ENCODE measurements at places on chromosomes 7 and 10.

- H3K27ac ChIP-seq = no peak overlapping the region
- peaks cover 11% of the 10 kb centered on the region for H3K36me3 ChIP-seq
Observed at GRCh38 chr10:6386960-6387359, 184.2 kb downstream of the PFKFB3 start.

GRCh38 chr7:91554883-91555282 lies 290.6 kb downstream of the FZD1 start:
- H3K27ac ChIP-seq = peak overlapping the region; percentile 76
- H3K36me3 ChIP-seq = no peaks in the 10 kb centered on the region
- no peaks in the 10 kb centered on the region for H3K27me3 ChIP-seq
- no peak for DNase-seq
- H3K4me3 ChIP-seq = no peak overlapping the region

- H3K4me1 ChIP-seq = no peaks in the 10 kb centered on the region
- H3K27ac ChIP-seq = no peak overlapping the region
- H3K36me3 ChIP-seq = peaks cover 2% of the 10 kb centered on the region
- H3K27me3 ChIP-seq = no peaks in the 10 kb centered on the region
- H3K4me3 ChIP-seq = no peak overlapping the region
- DNase-seq = no peak
Observed at GRCh38 chr10:74282848-74283210, 131.8 kb downstream of the ADK start.

DNA sequence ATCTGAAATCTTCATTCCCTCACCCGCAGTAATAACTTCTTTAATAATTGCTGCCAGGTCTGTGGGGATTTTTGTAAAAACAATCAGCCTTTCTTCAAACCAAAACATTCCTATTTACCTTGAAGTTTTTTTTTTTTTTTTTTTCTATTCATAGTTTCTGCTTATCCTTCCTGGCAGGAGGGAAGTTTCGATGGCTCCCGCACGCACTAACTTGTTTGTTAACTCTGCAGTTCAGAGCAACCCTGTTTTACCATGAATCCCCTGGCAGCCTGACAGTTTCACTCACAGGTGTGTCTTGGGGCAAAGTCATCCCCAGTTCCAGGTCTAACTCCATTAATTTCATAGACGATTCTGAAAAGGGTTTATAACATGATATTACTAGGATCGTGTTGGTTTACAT lies 149.3 kb downstream of the KLF6 start:
- peak overlapping the region; percentile 87 for H3K27ac ChIP-seq

- peaks cover 2% of the 10 kb centered on the region for H3K36me3 ChIP-seq
- no peak overlapping the region for H3K4me3 ChIP-seq
- no peak for DNase-seq
- H3K27me3 ChIP-seq = peaks cover 30% of the 10 kb centered on the region
Observed at GRCh38 chr10:77253147-77253545, 384.5 kb downstream of the KCNMA1 start.

DNA sequence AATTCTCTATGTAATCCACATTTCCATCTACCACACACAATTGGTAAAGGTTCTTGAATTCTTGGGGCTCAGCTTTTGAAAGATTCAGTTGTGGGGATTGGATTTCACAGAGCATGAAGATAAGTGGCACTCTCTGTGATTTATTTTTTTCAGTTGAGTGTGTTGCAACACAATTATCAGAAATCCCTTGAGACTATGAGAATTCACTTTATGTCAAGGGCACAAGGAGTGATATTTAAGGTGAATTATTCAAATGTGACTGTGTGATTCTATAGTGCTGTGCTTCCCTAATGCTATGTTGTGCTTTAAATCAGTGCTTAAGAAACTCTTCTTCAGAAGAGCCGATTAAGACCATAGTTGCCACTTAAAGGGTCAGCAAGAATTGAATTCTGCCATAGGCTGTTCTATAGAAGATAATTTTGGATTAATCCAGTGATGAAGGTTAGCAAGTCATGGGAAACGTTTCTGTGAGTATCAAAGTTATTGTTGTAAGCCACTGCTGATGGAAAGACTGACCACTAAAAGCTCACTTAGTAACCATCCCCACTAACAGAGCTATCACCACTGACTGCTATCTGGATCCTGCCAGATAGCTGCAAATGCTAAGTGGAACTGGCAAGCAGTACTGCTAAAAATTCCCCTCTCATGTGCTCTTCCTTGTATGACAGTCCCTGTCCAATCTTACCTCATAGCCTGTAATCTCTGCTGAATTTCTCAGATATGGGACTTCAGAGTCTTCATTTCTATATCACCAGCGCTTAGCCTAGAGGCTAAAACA lies 134.0 kb upstream of the SEMA3D start:
- no peak for DNase-seq
- H3K27ac ChIP-seq = no peak overlapping the region
- no peaks in the 10 kb centered on the region for H3K27me3 ChIP-seq
- H3K4me3 ChIP-seq = no peak overlapping the region
- H3K4me1 ChIP-seq = no peaks in the 10 kb centered on the region
- H3K36me3 ChIP-seq = no peaks in the 10 kb centered on the region

- DNase-seq = no peak
- peaks cover 54% of the 10 kb centered on the region for H3K4me1 ChIP-seq
- H3K36me3 ChIP-seq = no peaks in the 10 kb centered on the region
- H3K4me3 ChIP-seq = no peak overlapping the region
Observed at GRCh38 chr10:34729619-34730018, 85.5 kb downstream of the PARD3 start.

GRCh38 chr10:105770524-105771212 lies 1129.6 kb downstream of the SORCS3 start:
- H3K4me3 ChIP-seq = no peak overlapping the region
- H3K36me3 ChIP-seq = no peaks in the 10 kb centered on the region
- peaks cover 17% of the 10 kb centered on the region for H3K4me1 ChIP-seq
- H3K27ac ChIP-seq = no peak overlapping the region
- peaks cover 4% of the 10 kb centered on the region for H3K27me3 ChIP-seq

GRCh38 chr10:47145290-47145934 lies 154.6 kb upstream of the GDF10 start:
- H3K36me3 ChIP-seq = no peaks in the 10 kb centered on the region
- no peak overlapping the region for H3K4me3 ChIP-seq
- no peak for DNase-seq
- H3K27me3 ChIP-seq = peaks cover 25% of the 10 kb centered on the region
- H3K4me1 ChIP-seq = no peaks in the 10 kb centered on the region
- no peak overlapping the region for H3K27ac ChIP-seq

- H3K4me1 ChIP-seq = peaks cover 4% of the 10 kb centered on the region
- DNase-seq = no peak
- no peak overlapping the region for H3K4me3 ChIP-seq
- peak overlapping the region; percentile 44 for H3K27ac ChIP-seq
Observed at GRCh38 chr7:99248391-99249095, 24.1 kb upstream of the MYH16 start.

DNA sequence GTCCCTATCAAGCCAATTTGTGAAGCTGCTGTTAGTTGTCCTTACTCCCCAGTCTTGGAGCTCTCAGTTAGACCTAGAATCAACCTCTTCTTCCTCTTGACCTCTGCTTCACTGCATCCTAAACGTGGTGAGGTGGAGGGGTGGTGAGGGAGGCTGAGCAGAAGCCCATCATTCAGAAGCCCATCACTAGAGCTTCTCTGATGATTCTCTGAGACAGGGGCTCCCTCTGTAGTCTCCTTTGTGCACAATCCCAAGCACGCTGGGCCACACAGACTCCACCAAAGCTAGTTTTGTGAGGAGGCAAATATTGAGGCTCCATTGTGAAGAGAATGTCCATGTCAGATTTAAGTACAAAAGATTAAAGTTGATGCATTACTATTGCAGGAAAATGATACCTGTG lies 163.8 kb upstream of the PRSS1 start:
- no peaks in the 10 kb centered on the region for H3K27me3 ChIP-seq
- no peaks in the 10 kb centered on the region for H3K36me3 ChIP-seq
- DNase-seq = no peak
- H3K27ac ChIP-seq = no peak overlapping the region
- H3K4me3 ChIP-seq = no peak overlapping the region
- peaks cover 1% of the 10 kb centered on the region for H3K4me1 ChIP-seq

DNA sequence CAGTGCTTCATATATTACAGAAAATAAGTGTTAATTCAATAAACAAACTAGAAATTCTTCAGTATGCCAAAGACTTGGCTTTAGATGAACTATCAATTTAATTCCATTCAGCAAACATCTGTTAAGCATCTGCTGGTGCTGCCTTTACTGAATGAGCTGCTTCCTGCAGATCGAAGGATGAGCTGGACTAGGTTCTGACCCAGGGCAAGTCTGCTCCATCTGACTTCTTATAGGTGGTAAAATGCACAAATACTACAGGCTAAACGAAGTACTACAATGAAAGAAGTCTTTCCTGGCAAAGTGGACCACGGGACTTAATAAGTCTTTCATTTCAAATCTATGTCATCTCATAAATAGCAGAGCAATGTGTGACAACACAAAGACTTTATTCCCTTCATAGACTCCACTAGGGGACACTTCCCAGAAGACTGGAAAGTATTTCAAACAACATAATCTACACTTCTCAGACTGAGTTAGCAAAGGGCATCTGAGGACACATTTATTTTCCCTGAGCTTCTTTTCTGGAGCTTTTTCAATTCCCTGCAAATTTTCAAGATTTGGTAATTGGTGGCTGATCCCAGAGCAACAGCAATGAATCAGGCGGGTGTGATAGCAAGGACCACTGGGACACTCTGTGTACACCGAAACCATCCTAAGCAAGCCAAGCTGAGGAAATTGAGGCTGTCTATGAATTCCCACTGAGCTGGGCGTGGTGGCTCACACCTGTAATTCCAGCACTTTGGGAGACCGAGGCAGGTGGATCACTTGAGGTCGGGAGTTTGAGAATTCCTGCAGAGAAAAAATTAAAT lies 108.9 kb upstream of the FRMD4A start:
- H3K27ac ChIP-seq = no peak overlapping the region
- H3K4me1 ChIP-seq = peaks cover 7% of the 10 kb centered on the region
- H3K4me3 ChIP-seq = no peak overlapping the region
- H3K27me3 ChIP-seq = no peaks in the 10 kb centered on the region
- no peak for DNase-seq
- H3K36me3 ChIP-seq = no peaks in the 10 kb centered on the region

GRCh38 chr10:132904181-132904813 lies 38.1 kb downstream of the CFAP46 start:
- no peaks in the 10 kb centered on the region for H3K4me1 ChIP-seq
- peak; percentile 38 for DNase-seq
- H3K36me3 ChIP-seq = peaks cover 1% of the 10 kb centered on the region
- H3K4me3 ChIP-seq = no peak overlapping the region
- H3K27ac ChIP-seq = no peak overlapping the region

- peak; percentile 90 for DNase-seq
- peak within 1 kb of the TSS; percentile 96 for H3K4me3 ChIP-seq
- no peaks in the 10 kb centered on the region for H3K27me3 ChIP-seq
- peaks cover 2% of the 10 kb centered on the region for H3K36me3 ChIP-seq
- peak within 1 kb of the TSS; percentile 98 for H3K27ac ChIP-seq
Observed at GRCh38 chr10:80408242-80409101, at the start of gene PRXL2A. Gene PRXL2A (plus strand): TSS chr10:80408551. CDS start chr10:80420468, 11,917 bp downstream.

GRCh38 chr7:132412435-132412834 lies 163.8 kb downstream of the PLXNA4 start:
- no peak for DNase-seq
- H3K36me3 ChIP-seq = no peaks in the 10 kb centered on the region
- no peak overlapping the region for H3K4me3 ChIP-seq

- H3K36me3 ChIP-seq = peaks cover 4% of the 10 kb centered on the region
- H3K27ac ChIP-seq = peak overlapping the region; percentile 81
- no peak overlapping the region for H3K4me3 ChIP-seq
- H3K4me1 ChIP-seq = peaks cover 2% of the 10 kb centered on the region
Observed at GRCh38 chr10:98170249-98171117, 36.0 kb downstream of the R3HCC1L start.

GRCh38 chr10:2925631-2926030 lies 141.7 kb upstream of the PFKP start:
- H3K4me1 ChIP-seq = peaks cover 2% of the 10 kb centered on the region
- no peak for DNase-seq
- peaks cover 35% of the 10 kb centered on the region for H3K27me3 ChIP-seq
- no peak overlapping the region for H3K27ac ChIP-seq
- H3K4me3 ChIP-seq = no peak overlapping the region

GRCh38 chr7:2517026-2517425 lies 2.5 kb upstream of the LFNG start:
- H3K27me3 ChIP-seq = peaks cover 32% of the 10 kb centered on the region
- no peak overlapping the region for H3K4me3 ChIP-seq
- H3K36me3 ChIP-seq = no peaks in the 10 kb centered on the region
- no peak for DNase-seq
- no peak overlapping the region for H3K27ac ChIP-seq

GRCh38 chr10:22670788-22671187 lies 43.6 kb downstream of the PIP4K2A start:
- DNase-seq = no peak
- H3K36me3 ChIP-seq = no peaks in the 10 kb centered on the region
- H3K4me3 ChIP-seq = no peak overlapping the region
- H3K27ac ChIP-seq = no peak overlapping the region
- H3K27me3 ChIP-seq = no peaks in the 10 kb centered on the region

- no peak for DNase-seq
- no peak overlapping the region for H3K4me3 ChIP-seq
- peaks cover 11% of the 10 kb centered on the region for H3K36me3 ChIP-seq
Observed at GRCh38 chr7:23377134-23377533, 78.0 kb downstream of the MALSU1 start.

- peaks cover 5% of the 10 kb centered on the region for H3K27me3 ChIP-seq
- peaks cover 10% of the 10 kb centered on the region for H3K4me1 ChIP-seq
- no peak overlapping the region for H3K4me3 ChIP-seq
Observed at GRCh38 chr10:31126593-31126992, 94.9 kb upstream of the ZNF438 start.

Measured in progenitor cell of endocrine pancreas (in vitro differentiated cells).